ENCODE measurements at places on chromosomes 3 and 15. TPM values are rescaled to one million over a fixed set of nuclear protein-coding genes. Genes with fewer than 3 reads are reported as not detected.

Gene GOLGA8R
- 12.1 TPM for total RNA-seq

GRCh38 chr15:55277116-55277564, 12.5 kb downstream of the RAB27A start:
- H3K4me1 ChIP-seq: peaks cover 86% of the 10 kb centered on the region
- H3K36me3 ChIP-seq: peaks cover 69% of the 10 kb centered on the region
- H3K4me3 ChIP-seq: peak overlapping the region; percentile 70
- DNase-seq: peak; percentile 85
- no peaks in the 10 kb centered on the region for H3K27me3 ChIP-seq
- peak overlapping the region; percentile 97 for H3K27ac ChIP-seq

DNA sequence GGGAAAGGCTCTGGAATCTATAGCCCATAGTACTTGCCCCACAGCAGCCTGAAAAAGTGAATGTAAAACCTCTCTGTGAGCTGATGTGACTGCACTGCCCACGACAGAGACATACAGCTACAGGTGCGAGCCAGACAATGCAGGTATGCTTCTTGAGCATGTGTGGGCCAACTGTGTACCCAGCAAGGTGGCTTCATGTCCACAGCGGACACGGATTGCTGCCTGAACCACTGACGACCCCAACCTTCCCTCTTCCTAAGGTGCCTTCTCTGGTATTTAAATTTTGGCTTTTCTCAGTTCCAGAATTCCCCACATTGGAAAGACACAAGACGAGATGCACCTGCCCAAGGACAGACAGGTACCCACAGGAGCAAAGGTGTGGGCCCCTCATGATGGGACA, 65.8 kb downstream of the SCN5A start:
- DNase-seq: no peak
- H3K27me3 ChIP-seq: no peaks in the 10 kb centered on the region
- no peaks in the 10 kb centered on the region for H3K36me3 ChIP-seq

DNA sequence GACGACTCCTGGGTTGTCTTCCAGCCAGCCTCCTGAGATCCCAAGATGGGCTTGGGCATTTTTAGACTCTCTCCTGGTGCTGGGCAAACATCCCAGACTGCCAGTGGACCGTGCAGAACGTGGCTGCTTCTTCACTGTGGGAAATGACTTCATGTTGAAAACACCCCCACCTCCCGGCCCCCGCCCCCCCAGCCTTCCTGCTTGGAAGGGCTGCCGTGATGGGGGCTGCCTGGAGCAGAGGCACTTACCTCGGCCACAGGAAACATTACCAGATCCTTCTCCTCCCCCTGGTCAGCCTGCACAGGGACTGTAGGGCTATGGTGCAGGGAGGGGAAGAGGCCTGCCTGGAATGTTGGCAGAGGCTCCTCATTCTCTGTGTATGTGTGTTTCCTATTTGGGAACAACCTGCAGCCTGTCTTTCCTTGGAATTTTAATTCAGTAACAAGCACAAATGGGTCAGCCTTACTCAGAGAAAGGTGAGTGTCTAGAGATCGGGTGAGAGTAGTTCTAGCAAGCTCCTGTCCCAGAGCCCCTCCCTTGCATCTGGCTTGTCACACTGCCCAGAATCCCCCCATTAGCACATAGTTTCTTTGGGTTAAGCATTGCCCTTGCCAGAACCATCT, 90.8 kb downstream of the ANP32A start:
- H3K36me3 ChIP-seq: no peaks in the 10 kb centered on the region
- peaks cover 11% of the 10 kb centered on the region for H3K27me3 ChIP-seq
- DNase-seq: no peak
- no peak overlapping the region for H3K4me3 ChIP-seq
